ENCODE measurements at places on chromosomes 3 and 15. TPM values are rescaled to one million over a fixed set of nuclear protein-coding genes. Genes with fewer than 3 reads are reported as not detected.

Gene SLC9A9
- total RNA-seq, result not detected

Gene NANOGP8
- total RNA-seq, result not detected

Gene B3GNT5
- 6.7 TPM for total RNA-seq

Gene NTRK3
- total RNA-seq, result not detected

Gene CCDC39
- not detected for total RNA-seq

Gene GADL1
- total RNA-seq, result not detected

Gene IP6K2
- 46.8 TPM for total RNA-seq

Gene FAM3D
- 50.2 TPM for total RNA-seq

Gene IL17RB
- total RNA-seq, result 17.0 TPM

All from HT-29 (cell line).